ENCODE measurements at places on chromosomes 4 and X. TPM values are rescaled to one million over a fixed set of nuclear protein-coding genes. Genes with fewer than 3 reads are reported as not detected.

SERPINA7 gene
- total RNA-seq: not detected

VSIG4 gene
- 0.36 TPM for total RNA-seq

TRMT10A gene
- 6.7 TPM for total RNA-seq

IL13RA2 gene
- not detected for total RNA-seq

EBP gene
- total RNA-seq: 154 TPM

MAGEA10 gene
- total RNA-seq: not detected

CYBB gene
- 30.2 TPM for total RNA-seq

BEND4 gene
- 0.15 TPM for total RNA-seq

DNA sequence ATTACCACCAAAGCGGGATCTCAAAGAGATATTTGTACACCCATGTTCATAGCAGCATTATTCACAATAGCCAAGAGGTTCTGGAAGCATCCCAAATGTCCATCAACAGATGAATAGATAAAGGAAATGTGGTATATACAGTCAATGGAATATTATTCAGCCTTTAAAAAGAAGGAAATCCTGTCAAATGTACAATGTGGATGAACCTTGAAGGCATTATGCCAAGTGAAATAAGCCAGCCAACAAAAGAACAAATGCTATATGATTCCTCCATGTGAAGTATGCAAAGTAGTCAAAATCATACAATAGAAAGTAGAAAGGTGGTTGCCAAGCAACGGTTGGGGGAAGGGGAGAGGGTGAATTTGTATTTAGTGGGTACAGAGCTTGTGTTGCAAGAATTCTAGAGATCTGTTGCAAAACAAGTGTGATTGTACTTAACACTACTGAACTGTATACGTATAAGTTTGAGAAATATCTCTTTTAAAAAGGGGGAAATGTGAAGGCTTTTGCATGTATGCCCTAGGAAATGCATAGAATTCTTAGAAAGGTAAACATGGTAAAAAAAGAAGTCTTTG is 5.0 kb upstream of the ZRSR2 start:
- DNase-seq: no peak

- DNase-seq: no peak
These were observed 41.0 kb upstream of the PDLIM5 start for GRCh38 chr4:94410678-94411206.

- no peak for DNase-seq
These were observed 21.6 kb downstream of the C4orf50 start for GRCh38 chr4:5996641-5997040.

DNA sequence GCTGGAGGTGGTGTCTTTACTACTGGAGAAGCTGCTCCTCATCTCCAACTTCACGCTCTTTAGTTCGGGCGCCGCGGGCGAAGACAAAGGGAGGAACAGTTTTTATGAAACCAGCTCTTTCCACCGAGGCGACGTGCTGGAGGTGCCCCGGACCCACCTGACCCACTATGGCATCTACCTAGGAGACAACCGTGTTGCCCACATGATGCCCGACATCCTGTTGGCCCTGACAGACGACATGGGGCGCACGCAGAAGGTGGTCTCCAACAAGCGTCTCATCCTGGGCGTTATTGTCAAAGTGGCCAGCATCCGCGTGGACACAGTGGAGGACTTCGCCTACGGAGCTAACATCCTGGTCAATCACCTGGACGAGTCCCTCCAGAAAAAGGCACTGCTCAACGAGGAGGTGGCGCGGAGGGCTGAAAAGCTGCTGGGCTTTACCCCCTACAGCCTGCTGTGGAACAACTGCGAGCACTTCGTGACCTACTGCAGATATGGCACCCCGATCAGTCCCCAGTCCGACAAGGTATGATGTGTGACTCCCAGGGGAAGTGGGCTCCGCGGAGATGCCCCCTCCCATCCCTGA is 634 bp downstream of the LRAT start:
- no peak for DNase-seq

- DNase-seq: no peak
These were observed 43.7 kb downstream of the FAT4 start for GRCh38 chr4:125358453-125358852.

DNA sequence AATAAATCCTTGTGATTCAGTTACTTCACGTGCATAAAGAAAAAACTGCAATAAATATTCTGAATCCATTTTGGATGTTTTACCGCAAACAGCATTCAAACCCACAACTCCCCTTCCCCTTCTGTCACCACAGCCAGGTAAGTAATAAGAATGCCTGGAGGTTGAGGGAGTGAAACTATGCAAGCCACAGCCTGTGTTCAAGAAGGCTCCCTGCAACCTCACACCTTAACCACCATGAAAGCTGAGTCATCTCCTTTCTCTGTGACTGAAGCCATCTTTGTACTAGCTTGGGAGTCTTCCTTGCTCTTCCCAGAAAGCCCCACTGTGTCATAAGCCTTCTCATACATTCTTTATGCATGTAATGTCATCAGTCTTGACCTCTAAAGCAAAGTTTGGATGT is 297.0 kb upstream of the PUDP start:
- peak; percentile 8 for DNase-seq

- DNase-seq: no peak
These were observed 15.2 kb downstream of the GAB1 start for GRCh38 chr4:143351774-143352451.

DNA sequence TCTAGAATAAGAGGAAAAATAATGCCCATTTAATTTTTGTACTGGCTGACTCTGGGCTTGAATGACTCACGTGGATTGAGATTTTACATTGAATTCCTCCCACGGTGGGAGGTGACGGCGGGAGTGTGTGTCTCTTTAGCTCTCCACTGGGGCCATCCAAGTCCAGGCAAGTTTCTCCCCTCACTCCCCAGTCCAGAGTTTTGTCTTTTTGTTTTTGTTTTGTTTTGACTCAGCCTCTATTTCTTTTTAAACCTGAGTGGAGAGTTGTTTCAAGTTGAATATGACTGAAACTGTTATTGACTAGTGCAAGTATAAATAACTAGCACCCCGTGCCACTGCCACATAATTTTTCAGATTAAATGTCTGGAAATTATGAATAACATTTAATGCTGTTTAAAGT is 13.6 kb downstream of the CHST7 start:
- DNase-seq: peak; percentile 55

GRCh38 chr4:164828955-164829354 is 48.0 kb upstream of the APELA start:
- no peak for DNase-seq

DNA sequence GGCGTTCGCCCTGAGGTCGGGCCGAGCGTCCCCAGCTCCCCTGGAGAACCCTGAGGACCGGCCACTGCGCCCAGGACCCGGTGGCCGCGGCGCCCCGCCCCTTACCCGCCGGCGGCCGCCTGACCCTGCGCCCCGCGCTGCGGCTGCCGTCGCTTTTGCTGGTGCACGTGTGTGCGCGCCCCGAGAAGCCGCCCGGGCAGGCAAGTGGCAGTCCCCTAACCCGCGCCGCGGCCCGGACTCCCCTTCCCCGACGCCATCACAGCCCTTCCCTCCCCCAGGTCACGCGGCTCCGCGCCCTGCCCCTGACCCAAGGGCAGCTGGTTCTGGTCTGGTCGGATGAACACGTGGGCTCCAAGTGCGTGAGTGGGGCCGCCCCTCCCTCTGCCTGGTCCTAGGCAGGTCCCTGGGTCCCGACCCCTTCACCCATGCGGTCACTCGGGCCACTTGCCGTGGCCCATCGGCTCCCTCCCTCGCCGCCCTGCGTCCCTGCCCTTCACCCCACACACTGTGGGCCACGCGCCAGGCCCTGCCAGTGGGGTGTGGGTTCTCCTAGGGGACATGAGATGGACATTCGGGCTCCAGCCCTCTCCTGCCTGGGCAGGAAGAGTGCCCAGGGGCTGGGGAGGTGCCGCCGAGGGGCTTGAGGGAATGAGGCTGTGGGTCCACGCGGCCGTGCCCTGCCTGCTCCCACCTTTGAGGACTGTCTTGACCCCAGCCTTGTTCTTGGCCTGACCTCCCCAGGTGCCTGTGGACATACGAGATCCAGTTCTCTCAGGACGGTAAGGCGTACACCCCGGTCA is 8.0 kb upstream of the FGFRL1 start:
- DNase-seq: no peak

DNA sequence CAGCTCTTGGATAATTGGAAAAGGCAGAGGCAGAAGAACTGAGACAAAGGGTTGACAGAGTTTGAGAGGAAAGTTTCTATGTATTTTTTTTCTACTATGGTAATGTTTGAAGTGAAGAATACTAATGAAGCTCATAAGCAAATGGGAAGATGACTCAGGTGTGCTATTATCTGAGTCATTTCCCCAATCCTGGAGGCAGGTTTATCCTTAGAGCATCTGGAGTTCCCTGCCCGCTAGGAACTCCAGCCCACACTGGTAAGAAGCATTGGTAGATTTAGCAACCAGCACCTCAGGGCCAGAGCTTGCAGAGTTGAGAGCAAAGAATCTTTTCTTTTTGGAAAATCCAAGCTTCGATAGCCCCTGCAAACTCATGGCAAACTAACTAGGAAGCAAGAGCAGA is 55.2 kb downstream of the DOCK11 start:
- DNase-seq: no peak

- DNase-seq: no peak
These were observed 13.0 kb upstream of the BLTP1 start for GRCh38 chr4:122139139-122139538.

GRCh38 chr4:63458010-63458409 is 951.2 kb downstream of the TECRL start:
- DNase-seq: no peak

DNA sequence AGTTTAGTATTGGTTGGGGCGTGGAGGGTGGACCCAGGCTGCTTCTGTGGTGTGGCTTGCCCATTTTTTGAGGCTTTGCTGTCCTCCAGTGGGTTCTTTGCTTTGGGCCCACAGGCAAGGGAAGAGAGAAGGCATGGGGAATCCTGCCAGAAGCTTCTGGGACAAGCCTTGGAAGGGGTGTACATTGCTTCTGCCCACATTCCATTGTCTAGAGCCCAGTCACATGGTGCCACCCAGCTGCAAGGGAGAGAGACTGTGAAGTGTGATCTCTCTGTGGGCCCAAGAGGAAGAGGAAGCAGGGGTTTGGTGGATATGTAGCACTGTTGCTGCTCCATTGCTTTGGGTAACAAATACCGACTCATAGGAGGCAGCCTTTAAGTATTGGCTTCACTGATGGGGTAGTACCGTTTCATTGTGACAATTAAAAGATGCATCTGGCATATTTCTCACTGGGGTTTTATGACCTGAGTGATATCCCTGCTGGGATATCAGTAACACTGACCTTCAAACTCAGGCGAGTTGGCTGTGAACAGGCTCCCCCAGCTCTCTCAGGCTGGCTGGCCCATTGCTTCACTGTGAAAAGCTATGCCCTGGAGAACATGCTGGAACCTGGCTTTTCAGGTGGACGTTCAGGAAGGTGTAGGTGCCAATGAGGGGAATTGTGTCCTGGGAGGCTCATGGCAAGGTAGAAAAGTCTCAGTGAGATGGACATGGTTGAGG is 85.9 kb downstream of the CLDN34 start:
- no peak for DNase-seq

DNA sequence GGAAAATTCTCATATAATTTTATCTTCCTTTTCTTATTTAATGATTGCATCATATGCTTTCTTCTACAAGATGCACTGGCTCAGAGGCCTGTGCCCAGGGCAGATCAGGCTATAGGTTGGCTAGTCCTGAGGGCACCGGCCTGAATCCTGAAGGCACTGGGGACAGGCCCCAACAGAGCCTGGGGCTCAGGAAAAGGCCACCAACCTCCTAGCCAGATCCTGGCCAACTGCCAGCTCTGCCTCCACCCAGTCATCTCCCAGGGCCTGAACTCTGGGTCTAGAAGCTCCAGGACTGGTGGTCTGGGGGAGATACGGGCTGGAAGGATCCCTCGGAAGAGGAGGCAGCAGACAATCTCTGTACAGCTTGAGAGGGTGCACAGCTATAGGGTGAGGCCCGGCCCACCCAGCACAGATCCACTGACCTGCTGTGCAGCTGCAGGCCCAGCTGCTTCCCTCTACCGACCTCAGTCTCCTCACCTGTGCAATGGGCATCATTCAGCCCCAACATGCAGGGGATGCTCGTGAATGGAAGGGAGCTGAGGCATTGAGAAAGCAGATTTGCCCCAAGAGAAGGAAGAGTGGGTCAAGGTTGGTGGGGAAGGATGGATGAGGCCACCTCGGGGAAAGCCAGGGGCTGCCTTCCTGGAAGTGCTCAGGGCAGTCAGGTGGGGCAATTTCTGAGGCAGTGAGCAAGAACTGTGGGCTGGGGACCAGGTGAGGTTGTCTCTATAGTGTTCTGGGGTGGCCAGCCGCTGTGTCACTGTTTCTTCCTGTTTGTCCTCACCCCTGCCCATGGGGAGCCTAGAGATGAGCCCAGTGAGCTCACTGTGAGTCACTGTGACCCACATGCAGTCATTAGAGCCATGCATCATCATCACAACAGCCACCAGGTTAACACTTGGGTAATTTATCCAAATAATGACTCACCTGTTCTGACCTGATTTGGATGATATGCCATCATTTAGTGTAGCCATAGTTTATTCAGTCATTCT is 22.4 kb upstream of the XAGE2 start:
- no peak for DNase-seq

- no peak for DNase-seq
These were observed 131.6 kb upstream of the GRID2 start for GRCh38 chr4:92172203-92172602.

GRCh38 chr4:153014460-153014859 is 78.3 kb downstream of the FHDC1 start:
- no peak for DNase-seq

Measured in GM12878 (cell line).